AG04449 (cell line): ENCODE measurements at places on chromosomes 1 and 21.

- no peak for DNase-seq
These were observed 116.1 kb upstream of the LMO4 start for GRCh38 chr1:87212431-87213134.

DNA sequence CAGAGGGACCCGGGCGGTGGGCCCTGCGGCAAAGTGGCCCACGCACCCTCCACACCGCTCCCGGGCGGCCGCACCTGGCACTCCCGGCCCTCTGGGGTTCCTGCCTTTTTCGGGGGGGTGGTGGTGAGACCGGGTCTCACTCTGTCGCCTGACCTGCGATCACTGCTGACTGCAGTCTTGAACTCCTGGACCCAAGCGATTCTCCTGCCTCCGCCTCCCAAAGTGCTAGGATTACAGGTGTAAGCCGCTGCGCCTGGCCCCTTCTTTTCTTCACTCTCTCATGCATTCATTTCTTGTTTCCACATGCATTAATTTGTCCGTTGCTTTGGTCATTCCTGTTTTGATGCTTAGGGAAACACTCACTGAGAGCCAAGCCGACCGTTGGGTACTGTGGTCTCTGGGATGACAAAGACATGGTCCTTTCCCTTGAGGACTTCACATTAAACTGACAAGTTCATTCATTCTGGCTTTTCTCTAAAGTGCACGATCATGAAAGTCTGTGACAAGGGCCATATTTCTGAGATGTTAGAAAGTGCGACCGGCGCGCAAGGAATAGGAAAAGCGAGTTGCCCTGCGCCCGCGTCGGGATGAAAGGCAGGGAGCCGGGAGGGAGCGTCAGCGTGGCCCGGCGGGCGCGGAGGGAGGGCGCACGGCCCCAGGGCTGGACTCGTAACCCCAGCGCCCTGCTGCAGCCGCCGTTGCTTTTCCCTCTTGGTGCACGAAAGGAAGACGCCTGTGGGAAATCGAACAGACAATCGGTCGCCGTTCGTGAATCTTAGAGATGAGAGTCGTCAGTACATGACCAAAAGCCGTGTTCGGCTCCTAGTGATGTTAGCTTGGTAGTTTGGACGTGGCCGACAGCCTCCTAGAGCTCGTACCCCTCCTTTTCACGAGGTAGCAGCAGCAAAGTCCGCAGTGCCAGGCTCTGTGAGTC lies 1.0 kb upstream of the MCOLN2 start:
- no peak for DNase-seq

DNA sequence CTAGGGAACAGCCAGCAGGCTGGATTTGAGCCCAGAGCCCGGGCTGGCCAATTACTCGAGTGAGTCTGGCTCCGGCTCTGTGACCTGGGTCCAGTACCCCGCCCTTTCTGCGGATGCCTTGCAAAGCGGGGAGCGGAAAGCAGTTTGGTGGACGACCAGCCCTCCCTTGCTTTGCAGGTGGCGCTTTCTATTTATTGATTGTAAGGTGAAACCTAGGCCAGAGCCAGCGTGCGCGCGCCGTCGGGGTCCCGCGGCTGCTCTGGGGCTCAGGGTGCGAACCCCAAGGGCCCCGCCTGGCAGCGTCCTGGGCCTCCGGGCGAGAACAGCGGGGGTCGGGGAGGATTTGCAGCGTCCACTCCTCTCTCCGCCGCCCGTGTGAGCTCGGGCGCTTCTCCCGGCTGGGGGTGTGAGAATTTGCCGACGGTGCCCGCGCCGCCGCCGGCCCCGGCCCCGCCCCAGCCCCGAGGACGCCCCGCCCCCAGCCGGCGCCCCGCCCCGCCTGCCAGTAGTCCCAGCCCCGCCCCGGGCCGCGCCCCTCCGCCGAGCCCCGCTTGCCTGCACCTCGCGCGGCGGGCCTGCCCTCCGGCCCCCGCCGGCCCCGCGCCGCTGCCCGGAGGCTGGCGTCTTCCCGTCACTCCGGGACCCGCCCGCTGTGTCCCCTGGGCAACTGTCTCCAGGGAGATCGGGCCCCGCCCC lies 37.6 kb downstream of the PIK3CD start:
- DNase-seq: no peak

GRCh38 chr1:212623603-212624002 lies 15.0 kb downstream of the ATF3 start:
- DNase-seq: no peak

GRCh38 chr1:47031059-47031458 lies 7.6 kb downstream of the CYP4X1 start:
- no peak for DNase-seq

DNA sequence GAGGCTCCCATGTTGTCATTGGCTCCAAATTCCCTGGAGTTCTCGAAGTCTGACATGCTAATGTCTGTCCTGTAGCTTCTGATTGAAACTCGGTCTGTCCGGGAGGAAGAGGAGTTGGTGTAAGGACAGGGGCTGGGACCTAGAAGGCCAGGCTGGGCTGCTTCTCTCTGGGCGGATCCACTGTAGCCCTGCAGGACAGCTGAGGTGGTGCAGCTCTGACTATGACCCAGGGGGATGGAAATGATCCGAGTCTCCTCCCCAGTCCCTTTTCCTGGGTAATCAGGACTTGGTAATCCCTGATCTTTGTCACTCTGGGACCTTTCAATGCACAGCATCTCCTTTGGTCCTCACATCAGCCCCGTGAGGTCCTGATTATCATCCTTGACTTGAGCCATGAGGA lies 10.0 kb upstream of the FCMR start:
- DNase-seq: no peak
